Fibroblast of skin of left biceps (primary cell): ENCODE measurements at places on chromosomes 5 and 9.
A peak's percentile ranks its signal among the peaks of the same experiment; 100 is the strongest.

GRCh38 chr5:147809830-147810666 is 21.4 kb downstream of the SPINK1 start:
- no peak for DNase-seq

GRCh38 chr9:2809692-2810419 is 34.0 kb downstream of the PUM3 start:
- peak; percentile 90 for DNase-seq

DNA sequence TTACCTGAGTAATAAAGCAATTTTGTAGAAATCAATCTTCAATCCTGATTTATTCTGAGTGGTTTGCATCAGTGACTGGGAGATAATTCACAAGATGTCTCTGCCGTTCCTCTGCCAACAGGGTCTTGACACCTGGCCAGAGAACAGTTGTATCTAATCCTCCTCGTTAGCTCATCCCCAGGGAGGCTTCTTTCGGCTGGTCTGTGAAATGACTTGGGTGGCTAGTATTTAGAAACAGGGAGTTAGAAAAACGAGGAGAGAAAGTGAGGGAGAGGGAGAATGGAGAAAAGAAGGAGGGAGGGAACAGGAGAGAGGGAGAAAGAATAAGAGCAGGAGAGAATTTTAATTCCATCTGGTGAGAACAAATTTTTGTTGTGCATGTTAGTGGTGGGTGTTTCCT is 600.2 kb upstream of the TLE4 start:
- DNase-seq: no peak

GRCh38 chr9:16591092-16591491 is 279.4 kb downstream of the BNC2 start:
- DNase-seq: no peak

DNA sequence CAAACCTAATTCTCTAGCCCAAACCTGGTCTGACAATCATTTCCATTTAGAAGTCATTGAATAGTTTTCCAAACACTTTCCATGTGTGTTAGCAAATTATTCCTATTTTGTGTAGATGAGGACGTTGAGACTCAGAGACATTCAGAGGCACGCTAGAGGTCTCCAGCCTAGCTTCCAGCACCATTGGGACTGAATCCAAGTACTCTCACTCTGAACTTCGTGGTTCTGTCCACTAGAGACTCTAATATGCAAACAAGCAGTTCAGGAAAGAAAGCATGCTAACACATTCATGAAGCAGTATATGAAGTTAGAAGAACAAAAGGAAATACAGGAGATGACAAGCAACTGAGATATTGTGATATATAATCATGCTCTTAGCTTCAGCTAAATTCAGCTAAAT is 354.8 kb downstream of the NTRK2 start:
- no peak for DNase-seq

- no peak for DNase-seq
Observed at GRCh38 chr5:113742639-113743038, 229.1 kb downstream of the YTHDC2 start.

- no peak for DNase-seq
Observed at GRCh38 chr5:163567811-163568210, 62.4 kb downstream of the MAT2B start.

DNA sequence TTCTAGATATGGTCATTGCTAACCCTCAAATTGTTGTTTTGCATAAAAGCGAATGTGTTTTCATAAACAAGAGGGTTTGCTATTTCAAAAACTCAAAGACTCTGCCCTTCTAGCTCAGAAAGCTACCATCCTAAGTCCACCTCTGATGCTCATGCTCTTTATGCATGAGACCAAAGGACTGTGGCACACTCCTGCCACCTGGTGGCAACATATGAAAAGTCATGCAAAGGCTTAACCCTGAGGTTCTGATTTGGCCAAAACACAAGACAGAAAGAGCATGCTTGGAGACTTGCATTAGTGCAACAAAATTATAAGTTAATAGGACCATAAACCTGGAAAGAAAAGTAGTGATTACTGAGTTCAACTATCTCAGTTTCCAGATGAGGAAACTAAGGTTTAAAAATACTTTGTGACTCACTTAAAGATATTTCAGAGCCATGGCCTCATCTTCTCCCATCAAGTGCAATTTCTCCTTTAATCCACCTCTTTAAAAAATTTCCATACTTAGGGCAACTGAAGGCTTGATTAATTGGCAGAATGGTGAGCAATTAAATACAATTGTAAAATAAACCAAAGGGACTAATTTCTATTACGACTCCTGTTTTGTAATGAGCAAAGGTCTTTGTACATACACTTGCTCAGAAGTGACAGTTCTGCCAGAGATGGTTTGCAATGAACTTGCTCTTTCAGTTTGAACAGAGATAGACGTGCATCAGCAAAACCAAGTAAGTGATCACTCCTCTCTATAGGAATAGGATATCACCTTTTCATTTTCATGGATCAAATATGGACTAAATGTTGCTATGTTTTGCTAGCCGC is 110.7 kb upstream of the RAD23B start:
- DNase-seq: peak; percentile 44

GRCh38 chr9:132020820-132021510 is 58.7 kb downstream of the MED27 start:
- no peak for DNase-seq

GRCh38 chr5:149389552-149390495 is 10.7 kb upstream of the IL17B start:
- DNase-seq: no peak

- DNase-seq: no peak
Observed at GRCh38 chr5:64595031-64595855, 89.4 kb downstream of the RGS7BP start.

DNA sequence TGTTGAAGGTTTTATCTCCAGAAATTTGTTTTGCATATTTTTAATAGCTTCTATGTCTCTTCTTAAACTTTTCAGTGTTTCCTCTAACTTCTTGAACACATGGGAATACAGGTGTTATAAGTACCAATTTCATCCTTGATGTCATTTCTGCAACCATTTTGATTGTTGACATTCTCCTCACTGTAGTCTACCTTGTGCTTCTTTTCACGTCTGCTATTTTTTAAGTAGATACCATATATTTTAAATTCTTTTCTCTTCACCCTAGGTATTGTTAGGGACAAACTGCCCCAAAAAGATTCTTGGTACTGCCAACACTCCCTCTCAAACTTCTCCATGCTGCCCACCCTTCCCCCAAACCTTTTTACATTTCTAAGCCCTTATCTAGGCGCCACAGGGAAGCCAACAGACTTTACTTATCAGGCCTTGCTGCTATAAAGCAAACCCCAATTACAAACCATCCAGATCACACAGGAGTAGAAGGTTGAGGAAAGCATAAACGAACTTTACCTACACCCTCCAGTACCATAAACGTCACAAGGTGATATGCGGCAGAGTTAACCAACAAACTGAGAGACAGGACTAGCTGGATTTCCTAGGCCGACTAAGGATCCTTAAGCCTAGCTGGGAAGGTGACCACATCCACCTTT is 1165.3 kb downstream of the TAF11L14 start:
- DNase-seq: no peak

DNA sequence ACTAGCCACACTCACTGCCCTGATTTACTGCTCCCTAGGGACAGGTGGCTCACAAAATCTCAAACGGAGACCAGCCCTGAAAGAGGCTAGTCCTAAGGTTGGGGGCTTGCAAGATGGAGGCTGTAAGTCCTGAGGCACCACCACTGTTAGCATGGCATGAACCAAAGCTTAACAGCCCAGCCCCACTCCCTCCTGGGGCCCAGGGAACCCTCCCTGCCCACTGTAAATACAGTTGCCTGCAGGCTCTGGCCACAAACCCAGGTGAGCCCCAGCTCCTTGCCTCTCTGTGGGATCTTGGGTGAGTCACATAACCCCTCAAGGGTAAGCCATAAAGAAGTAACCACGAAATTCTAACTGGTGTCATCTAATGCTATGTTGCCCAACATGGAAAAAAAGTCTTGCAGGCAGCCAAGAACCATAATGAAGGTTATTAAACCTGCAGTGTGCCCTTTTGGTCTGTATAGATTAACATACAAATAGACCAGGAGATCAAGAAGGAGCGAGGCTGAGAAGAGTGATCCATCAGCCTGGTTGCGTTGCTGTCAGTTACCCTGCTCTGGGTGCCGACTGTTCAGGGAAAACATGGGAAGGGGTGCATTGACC is 1.7 kb upstream of the POMT1 start:
- no peak for DNase-seq

- peak; percentile 8 for DNase-seq
Observed at GRCh38 chr9:113701774-113702755, 174.0 kb upstream of the ZNF618 start.

- peak; percentile 36 for DNase-seq
Observed at GRCh38 chr9:28032268-28032590, 458.9 kb upstream of the C9orf72 start.

GRCh38 chr5:643811-644271 is 31.7 kb downstream of the CEP72 start:
- no peak for DNase-seq

DNA sequence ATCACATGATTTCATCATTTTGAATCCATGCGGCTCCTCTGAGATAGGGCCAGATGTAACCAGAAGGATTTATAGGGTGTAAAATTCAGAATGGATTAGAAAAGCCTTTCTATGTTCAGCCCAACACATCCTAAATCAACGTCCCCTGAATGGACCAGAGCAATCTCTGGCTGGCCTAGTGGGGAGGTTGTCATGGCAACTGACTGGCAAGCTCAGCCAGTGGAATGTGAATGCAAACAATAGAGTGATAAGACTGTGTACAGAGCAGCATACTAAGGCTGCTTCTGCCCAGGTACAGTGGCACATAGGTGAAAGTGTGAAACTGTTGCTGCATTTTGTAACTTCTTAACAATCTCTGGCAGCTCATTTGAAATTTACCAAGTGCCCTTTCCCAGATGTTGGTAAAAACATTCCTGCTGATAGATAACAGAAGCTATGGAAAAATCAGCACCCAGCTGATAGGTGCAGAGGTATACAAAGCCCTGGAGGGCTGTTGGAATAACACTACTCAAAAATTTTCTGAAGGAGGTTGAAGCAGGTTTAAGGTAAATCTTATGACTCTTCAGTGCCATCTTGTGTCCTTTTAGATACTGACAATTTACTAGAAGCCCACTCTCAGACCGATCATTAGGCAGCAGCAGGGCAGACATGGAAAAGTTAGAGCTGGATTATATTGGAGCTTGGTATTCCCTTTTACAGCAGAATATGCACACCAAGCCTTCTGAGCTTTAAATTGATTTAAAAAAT is 267.2 kb downstream of the RAB3C start:
- no peak for DNase-seq

GRCh38 chr5:982377-983237 is 26.0 kb upstream of the NKD2 start:
- no peak for DNase-seq

GRCh38 chr5:53965459-53965858 is 344.9 kb downstream of the ARL15 start:
- DNase-seq: peak; percentile 66

DNA sequence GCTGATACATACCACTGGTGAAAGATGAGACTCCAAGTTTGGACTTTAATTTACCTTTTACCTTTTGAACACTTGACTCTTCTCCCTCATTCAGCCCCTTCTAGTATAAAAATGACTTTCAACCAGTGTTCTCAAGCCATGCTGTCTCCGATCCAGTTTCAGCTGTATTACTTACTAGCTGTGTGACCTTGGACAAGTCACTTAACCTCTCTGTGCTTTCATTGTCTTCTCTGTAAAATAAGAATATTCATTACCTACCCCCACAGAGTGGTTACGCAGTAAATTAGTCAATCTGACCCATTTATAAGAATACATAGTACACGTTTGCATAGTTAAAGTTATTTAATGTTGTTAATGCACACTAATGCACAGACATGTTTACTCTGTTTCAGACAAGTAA is 12.6 kb upstream of the CEMIP2 start:
- no peak for DNase-seq

DNA sequence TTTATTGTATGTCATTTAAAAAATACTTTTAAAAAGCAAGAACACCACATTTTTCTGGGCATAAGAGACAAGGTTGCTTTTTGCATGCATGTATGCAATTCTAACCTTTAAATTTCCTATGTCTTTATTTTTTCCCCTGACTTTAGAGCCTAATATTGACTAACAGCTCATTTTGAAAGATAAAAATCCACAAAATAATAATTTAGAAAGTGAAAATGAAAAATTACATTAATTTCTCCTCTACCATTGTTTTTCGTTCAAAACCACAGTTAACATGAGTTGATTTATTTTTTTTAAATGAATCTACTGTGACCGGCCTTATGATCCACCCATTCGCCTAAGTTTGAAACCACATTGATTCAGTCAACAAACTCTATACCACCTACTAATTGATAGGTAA is 137.5 kb upstream of the CDKN2B start:
- DNase-seq: no peak

DNA sequence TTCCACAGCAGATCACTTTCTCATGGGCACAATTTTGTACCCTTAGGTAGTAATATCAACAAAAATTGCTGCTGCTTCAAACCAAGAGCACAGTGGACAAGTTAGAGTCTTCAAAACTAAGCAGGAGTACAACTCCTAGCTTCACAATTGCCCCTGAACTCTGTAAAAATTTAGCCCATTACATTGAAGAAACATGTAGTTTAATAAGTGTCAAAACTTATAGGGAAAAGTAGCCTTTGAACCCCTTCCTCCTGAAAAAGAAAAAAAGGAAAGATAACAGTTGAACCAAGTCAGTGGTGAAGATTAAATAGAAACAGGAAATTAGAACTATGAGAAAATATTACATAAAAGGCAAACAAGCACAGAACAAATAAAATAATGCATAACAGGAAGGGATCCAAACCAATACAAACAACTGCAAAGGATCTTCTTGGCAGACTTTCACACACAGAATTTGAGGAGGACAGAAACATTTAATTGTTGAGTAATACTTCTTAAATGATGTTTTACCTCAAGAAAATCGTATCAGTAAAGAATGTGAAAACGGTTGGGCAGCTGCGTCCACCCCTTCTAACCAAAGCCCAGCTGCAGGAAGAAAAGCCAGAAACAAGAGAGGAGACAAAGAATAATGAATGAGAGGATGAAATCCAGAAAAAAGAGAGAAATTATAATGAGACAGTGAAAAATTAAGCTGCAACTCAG is 636.0 kb downstream of the NR2F1-AS1 start:
- peak; percentile 9 for DNase-seq

DNA sequence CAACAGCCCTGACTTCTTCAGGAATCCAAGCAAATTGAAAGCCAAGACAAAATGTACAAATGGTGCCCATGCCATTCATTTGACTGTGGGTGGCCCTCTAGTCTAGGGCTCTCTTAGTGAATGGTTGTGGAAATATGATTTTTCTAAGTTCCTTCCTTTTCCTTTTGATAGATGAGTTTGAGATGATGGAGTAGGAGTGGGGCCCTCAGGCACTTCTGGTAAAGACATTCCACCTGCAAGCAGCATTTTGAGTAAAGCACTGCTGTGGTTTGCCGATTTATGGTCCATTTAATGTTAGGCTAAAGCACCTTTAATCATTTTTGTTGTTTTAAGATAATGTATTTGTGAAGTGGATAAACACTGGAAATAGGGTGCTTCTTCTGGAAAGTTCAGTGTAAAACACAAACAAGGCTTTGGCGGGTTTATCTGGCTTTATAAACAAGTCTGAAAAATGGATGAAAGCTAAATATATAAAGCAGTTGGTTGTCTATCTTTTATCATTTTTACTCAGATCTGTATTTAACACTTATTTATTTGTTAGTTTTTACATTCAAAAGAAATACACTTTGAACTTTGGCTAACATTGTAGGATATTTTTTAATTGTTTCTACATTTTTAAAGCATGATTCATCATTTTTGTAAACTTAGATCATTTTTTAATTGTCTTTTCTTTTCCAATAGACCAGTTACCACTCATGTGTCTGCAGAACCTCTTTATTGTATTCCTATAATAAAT is 213.5 kb downstream of the PJA2 start:
- DNase-seq: no peak
